ENCODE measurements at places on chromosomes 13 and 19.
A peak's percentile ranks its signal among the peaks of the same experiment; 100 is the strongest.

DNA sequence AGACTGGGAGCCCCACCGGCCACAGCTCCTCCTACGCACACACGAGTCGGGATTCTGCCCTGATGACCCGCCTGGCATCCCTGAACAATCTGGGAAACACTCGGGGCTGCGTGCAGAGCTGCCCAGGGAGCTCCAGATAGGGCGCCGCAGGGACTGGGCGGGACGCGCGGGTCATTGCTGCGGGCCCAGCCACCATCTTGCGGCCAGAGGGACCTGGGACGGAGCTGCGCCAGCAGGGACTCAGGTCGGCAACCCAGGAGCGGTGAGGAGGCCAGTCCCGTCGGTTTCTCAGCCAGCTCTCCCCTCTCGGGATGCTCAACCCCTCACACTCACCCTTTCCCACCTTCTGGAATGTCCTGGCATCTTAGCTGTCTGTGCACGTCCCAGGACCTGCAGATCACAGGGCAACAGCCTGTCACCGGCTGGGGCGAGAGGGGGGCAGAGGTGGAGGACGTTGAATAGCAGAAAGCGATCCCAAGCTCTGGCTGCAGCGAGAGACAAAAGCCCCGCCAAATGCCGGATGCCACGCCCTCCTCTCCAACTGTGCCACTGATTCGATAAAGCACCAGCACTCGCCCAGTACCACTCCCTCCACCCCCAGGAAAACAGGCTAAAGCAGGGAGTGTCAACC is 20.4 kb upstream of the ZNF91 start:
- peak; percentile 18 for DNase-seq

DNA sequence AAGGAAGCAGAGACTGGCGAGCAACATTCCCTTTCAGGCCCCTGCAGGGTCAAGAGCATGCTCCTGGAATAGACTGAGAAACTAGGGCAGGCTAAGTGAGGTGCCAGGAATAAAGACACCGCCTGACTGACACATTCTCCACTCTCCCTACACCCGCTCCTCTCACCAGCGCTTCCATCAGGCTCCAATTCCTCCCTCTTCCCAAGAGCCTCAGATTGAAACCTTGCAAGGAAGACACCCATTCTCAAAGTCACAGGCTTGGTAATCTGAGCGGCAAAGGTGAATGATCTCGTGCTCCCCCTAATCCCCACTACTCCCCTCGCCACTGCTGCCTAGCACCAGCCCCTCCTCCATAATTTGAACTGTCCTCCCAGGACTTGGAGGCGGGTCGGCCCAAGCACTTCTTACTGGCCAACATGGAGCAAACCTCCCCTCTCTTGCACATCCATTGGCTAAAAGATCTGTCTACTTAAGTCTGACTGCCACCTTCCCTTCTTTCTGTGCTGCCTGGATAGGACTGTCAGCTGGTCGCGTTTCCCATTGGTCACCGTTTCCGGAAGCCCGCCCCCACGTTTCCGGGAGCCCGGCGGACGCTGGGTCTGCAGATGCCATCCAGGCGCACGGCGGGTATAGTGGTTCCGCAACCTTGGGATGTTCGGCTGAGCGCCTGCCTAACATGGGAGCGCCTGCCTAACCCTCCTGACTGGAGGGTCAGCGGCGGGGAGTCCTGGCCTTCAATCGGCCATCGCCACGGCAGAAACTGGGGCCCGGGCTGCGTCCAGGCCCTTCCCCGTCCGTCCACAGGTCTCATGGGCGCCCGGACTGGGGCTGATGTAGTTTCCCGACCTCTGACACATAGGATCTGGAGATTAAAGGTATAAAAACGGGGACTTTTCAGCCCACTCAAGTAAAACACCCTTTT is 33.6 kb downstream of the ZNF383 start:
- DNase-seq, result peak; percentile 81

DNA sequence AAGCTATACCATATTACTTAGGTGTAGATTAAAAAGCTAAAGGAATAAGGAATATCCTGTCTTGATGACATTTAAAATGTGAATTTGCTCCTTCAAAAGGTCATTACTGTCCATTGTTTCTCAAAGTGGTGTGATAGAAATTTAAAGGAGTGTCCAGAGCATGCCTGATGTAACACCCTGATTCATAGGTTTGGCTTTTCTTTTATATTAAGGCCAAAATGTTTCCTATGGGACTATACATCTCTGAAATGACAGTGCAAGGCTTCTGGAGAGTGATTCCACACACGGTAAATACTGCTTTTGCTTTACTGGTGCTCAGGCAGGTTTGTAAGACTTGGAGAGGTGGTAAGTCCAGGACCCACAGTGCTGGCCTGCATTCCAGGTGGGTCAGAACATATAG is 289.9 kb downstream of the RFC3 start:
- no peak for DNase-seq

DNA sequence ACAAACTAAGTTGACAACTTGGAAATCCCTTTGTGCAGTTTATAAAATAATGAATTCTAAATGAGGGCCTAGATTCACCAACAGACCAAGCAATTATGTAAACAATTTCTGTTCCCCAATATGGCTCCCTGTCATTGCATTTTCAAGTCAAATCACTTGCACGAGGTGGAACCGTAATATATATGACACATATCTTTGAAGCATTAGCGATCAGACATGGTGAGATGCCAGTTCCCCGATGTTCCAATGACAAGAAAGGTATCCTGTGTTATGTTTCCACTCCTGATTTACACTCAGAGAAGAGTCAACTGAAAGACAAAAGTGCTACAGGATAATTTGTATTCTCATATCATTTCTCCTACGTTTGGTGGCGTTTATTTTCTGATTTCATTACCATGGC is 108.5 kb upstream of the TDRD3 start:
- no peak for DNase-seq

GRCh38 chr19:51724543-51724942 is 752 bp upstream of the HAS1 start:
- DNase-seq, result no peak

DNA sequence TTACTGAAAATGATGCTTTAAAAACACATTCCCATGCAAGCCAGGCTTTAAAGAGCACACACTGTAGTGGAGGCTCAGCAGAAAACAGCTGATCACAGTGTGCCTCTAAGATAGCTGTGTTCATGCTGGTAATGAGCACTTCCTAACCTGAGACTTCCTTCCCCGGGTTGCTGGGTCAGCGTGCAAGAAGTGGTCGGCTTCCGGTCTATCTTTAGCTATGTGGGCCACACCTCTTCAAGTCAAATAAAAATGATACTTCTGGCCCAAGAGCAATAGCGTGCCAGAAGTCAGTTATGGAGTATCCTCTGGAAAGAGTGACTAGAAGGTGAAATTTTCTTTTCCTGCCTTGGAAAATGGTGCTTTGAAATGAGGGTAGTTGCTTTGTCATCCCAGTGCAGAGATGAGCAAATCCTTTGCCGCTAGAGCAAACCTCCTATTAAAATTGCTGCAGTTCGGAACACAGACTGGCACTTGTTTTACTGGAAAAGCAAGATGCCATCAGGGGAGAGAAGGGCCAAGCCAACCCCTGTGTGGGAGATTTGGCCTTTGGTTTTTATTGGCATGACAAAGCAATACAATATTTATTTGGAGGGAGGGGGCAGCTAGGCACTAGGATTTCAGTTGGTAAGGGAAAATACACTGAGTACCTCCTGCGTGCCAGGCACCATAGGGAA is 64.2 kb downstream of the ARHGAP35 start:
- DNase-seq, result peak; percentile 15

DNA sequence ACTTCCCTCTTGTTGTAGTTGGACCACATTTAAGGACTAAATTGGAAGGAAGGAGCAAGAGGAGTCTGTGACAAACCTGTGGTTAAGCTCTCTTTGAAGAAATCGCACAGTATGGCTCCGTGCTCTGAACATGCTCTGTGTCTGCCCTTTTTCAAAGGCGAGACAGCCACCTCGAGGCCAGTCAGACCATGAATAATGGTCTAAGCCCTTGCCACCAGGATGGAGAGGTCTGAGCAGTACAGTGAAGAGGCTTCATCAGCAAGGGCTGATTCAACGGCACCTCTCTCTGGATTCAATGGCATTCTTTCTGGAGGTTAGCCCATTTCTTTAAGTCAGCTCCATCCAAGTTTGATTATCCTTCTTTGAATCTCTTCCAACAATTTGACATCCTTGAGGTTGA is 30.9 kb downstream of the FAM216B start:
- no peak for DNase-seq

DNA sequence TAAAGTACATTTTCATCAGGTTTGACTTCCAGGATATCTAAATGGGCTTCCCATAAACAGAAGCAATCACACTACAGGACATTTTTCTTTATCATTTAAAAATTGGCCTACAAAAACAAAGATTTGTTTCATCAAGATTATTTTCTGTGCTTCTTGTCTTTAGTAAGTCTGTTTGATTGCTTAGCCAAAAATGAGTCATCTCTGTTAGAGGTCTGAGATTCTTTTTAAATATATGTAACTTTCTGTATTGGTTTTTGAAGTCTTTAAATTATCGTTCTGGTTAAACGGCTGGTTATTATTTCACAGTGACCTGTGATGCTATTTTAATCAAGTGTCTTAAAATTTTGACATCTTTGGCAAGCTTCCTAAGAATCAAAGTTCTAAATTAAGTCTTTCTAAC is 62.7 kb downstream of the SLITRK1 start:
- DNase-seq, result no peak

DNA sequence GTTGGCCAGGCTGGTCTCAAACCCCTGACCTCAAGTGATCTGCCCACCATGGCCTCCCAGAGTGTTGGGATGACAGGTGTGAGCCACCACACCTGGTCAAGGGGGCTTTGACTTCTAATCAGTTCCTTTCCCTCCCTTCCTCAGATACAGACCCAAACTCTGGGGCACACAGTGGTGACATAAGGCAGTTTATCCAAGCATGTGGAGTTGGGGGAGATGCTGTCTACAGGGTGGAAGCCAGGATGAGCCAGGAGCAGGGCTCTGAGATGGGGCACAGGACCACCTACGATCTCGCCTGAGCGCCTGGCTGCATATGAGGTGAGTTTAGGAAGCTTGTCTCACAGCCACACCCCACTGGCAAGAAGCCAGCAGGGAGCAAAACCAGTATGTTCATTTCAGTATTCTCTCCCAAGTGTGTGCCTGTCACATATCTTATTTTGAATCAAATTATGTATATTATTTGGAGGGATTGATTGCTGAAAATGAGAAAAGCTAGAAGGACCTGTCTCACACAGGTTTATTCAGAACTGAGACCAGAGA is 67.7 kb downstream of the KCTD15 start:
- DNase-seq, result no peak

DNA sequence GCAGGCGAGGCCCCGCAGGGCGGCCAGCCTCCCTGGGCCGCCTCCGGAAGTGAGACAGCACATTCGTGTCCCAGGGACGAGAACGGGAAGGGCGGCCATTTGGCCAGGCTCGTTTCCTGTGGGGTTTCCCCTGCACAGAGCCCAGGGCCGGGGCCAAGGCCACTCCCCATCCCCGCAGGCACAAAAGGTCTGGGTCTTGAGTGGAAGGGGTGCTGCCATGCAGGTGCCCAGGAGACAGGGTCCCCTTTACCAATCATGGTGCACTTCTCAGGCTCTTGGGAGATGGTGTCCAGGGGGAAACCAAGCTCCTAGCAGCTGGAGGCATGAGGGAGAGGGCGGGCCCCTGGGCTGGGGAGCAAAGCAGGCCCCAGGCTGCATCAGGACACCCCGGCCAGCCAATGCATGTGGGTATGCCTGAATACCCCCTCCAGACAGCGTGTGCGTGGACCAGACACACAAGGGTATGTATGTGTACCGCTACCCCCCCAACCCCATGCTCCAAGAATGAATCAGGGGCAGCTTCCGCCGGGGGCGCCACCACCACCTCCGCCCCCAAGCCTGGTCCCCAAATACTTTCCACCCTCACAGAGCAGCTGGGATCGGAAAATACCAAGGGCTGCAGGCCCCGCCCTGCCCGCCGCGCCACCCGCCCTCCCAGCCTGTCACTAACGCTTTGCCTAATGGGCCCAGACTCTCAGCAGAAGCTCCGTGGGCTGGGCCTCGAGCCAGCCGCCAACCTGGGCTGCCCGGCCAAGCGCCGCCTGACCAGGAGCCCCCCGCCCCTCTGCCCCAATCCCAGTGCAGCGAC is 37.6 kb upstream of the NANOS3 start:
- DNase-seq, result peak; percentile 89

- no peak for DNase-seq
Measured at GRCh38 chr13:26713341-26713740, 47.2 kb downstream of the GPR12 start.

DNA sequence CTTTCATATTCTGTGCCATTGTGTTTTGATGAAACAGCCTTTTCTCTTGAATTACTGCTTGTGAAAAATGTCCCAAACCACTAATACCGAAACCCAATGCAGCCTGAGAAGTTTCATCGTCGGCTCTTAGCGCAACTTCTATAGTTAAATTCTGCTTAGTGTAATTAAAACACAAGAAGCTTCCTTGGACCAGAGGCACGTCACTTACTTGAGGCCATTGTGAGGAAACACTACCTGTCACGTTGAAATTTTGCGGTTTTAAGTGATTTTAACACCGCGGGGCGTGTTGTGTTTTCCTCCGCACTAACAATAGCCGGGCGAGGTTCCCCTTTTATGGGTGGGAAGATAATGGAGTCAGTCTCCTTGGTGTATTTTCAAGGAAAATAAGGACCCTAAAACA is 70.9 kb downstream of the GGACT start:
- DNase-seq, result no peak

- DNase-seq, result no peak
Measured at GRCh38 chr19:42655748-42656147, 61.0 kb upstream of the CEACAM8 start.

GRCh38 chr13:106344342-106344741 is 191.1 kb downstream of the EFNB2 start:
- DNase-seq, result no peak
